ENCODE measurements at places on chromosomes 5 and 9.

DNA sequence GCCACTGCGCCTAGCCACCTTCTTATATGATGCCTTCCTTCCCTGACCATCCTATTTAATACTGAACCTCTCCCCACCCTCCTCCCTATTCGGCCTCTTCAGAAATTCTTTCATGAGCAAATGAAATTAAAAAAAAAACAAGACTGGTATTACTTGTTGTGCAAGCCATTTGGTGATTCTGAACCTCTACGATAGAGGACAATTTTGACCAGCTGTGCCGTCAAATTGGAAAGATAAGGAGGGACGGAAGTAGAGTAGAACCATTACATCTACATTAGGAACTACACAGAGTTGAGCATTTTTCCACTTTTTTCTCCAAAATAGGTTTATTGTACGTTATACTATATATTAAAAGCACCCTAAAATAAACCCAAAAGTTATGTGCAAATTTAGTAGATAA is 2.9 kb downstream of the DHX29 start:
- DNase-seq, result no peak

GRCh38 chr9:109742776-109743348 is 37.1 kb upstream of the PALM2AKAP2 start:
- no peak for DNase-seq

GRCh38 chr9:94030318-94031179 is 53.7 kb upstream of the PTPDC1 start:
- peak; percentile 86 for DNase-seq

DNA sequence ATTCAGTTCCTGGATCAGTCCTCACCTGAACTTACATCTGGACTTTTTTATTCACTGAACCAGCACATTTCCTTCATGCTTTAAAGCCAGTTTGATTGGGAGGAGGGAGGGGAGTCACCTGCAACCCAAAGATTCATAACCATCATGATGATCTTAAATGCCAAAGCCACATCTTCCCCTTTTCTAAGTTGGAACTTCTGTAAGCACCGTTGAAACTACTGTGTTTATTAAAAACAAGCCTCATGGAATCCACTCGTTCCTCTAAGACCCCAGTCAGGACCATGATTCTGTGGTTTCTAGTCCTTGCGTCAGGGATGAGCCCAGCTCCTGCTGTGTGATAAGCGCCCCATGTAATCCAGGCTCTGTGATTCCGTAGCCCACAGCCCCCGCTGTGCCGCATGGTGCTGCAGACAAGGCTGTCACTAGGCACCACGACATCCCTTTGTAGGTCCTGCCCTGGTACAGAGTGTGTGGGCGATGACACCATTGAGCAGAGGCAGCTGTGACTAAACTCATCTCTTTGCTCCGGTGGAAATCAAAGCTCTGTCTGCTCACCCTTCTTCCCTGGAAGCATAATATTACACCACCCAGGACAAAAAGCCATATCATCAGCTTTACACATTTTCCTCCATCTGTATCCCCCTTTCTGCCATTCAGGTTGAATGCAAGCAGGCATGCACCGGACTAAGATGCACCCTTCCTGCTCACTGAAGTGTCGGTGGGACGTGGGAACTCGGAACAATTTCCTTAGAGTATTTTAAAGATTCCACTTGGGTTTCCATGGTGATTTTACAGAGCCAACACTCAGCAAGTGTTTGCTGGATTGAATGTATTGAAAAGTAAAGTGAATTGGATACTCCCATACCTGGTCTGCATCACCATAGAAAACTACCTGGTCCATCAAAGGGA is 132.0 kb upstream of the FSTL4 start:
- no peak for DNase-seq

DNA sequence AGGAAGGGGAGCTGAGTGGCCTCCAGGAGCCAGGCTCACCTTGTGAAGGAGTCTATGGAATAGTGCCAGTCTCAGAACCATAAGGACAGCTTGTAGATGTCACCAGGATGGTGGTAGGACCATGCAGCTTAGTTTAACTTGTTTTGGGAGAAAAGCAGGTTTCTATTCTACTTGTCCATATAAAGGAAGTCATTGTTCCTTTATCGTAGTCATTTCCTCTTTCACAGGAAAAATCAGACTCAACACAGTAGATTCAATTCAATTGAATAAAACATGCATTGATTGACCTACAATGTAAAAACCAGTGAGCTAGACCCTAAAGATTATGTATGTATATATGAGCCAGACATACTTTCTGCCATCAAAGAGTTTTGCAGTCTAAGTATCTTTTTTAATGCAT is 53.3 kb downstream of the MEGF10 start:
- no peak for DNase-seq

DNA sequence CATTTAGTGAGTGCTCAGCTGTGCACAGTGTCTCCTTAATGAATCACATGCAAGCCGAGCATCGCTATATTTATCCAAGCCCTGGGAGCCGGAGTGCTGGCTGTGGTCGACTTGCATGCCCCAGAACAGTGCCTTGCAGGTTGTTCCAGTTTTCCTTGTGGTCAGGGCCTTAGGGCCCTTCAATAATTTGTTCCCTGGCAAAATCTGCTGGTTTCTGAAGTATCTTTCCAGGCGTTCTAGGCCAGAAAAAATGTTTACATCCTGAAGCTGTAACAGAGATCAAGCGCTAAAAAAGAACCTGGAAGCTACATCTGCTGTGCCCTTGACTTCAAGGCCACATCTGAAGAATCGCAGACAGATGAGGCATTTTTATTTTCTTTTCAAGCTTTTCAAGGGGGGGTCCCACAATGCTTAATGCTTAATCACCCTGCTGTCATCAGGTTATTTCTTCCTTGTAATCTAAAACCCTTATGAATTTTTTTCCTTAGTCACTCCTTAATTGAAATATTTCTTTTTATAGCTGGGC is 105.8 kb downstream of the DOCK2 start:
- no peak for DNase-seq

- no peak for DNase-seq
Observed at GRCh38 chr9:112378328-112379176, 1.4 kb upstream of the HSDL2 start.

DNA sequence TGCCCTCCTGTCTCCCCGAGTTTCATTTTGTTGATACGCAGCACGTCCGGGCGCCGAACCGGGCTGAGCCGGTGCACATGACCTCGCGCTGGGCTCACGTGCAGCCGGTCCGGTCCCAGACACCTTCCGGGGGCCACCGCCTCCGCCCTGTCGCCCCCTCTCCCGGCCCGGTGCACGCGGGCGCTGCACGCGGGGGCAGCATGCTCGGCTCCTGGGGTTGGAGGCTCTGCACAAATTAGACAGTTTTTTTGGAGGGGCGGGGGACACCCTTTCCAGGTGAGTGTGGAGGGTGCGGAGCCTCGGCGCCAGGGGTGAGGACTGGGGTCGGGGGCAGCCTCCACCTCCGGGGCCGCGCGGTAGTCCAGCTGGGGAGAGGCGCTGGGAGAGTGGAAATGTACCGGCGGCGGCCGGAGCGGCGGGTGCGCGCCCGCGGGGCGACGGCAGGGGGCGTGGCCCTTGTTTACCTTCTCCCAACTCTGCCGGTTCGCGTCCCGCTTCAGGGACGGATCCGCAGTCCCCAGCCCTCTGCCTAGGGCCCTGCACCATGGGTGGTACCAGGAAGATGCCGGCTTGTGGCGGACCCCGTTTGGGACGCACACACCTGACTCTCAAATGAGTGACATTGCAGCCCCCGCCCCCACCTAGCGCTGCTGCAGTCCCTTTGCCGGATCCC is 1.1 kb downstream of the JADE2 start:
- no peak for DNase-seq

- no peak for DNase-seq
Observed at GRCh38 chr9:137825324-137825989, 52.1 kb upstream of the CACNA1B start.

- DNase-seq, result no peak
Observed at GRCh38 chr9:35481347-35481975, 8.4 kb upstream of the RUSC2 start.

GRCh38 chr9:13847270-13847669 is 466.7 kb downstream of the NFIB start:
- DNase-seq, result no peak

GRCh38 chr5:97002983-97003382 is 67.1 kb downstream of the LNPEP start:
- no peak for DNase-seq

GRCh38 chr5:126947146-126948010 is 83.0 kb downstream of the MARCHF3 start:
- DNase-seq, result no peak

DNA sequence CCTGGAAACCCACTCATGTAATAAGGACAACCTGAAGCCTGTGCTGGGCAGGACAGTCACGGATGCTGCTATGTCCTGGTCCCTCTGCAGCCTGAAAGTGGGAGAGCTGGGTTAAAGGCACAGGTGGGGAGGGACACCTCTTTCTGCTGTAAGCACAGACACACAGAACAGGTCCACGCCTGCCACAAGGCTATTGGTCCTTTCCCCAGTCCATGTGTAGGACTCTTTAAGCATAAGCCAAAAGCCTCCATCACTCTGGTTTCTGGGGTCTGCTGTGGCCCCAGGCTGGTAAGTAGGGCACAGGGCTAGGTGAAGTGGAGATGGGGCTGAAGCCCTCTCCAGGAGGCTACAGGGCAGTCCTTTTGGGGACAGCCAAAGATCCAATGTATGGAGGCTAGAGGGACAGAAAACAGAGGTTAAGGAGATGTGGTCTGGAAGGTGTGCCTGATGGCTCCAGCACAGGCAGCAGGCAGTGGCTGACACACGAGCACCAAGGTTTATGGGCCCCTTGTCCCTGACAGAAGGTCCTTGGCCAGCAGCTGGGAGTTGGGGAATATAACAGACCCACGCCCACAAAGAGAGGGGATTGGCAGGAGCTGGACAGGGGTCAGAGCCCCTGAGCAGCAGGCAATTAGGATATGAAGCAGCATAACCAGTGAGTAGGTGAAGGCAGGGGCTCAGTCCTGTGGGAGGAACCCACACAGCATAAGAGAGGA is 203.6 kb upstream of the MVB12B start:
- DNase-seq, result no peak

DNA sequence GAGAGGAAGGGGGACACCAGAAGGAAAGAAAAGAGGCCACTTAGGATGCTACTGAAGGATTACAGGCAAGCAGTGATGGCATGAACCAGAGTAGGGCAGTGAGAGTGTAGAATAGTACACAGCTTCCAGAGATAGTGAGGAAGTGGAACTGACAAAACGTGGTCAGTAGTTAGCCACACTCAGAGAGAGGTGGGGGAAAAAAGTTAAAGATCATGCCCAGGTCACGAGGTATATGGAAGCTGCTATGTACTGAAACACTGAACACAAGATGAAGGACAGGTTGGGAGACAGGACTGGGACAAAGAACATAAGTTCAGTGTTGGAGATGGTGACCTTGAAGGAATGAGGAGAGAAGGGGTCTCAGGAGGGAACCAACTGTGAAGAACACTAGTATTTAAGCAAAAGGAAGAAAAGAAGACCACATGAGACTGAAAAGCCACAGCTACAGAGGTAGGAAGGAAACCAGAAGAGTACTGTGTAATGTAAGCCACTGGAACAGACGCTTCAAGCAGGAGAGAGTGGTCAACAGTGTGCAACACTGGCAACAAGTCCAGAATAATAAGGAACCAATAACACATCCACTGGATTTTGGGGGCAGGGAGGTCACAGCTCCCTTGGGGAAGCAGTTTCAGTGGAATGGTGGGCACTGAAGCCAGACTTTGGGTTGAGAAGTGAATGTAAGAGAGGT is 45.5 kb downstream of the ELL2 start:
- DNase-seq, result no peak

DNA sequence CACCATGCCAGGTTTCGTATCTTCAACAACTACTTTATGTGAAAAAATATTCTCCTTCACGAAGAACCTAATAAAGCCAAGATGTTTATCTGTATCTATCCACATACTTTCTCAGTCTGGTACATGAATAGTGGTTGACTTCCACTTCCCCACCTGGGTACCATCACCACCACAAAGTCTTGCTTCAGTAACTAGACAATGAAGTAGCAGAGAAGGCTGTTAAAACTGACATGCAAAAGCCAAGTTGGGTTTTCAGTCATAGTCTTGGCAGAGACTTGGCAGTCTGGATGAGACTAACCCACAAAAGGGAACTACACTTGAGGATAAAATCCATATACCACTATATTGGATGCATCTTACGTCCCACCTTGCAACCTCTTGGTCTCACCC is 5.0 kb downstream of the P4HA2 start:
- DNase-seq, result no peak

DNA sequence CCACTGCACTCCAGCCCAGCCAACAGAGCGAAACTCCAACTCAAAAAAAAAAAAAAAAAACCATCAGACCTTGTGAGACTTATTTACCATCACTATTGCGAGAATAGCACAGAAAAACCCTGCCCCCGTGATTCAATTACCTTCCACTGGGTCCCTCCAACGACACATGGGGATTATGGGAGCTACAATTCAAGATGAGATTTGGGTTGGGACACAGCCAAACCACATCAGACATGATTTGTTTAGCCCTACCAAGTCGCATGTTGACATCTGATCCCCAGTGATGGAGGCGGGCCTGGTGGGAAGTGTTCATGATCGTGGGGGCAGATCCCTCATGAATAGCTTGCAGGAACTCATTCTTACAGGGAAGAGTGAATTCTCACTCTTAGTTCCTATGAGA is 26.6 kb downstream of the MYO10 start:
- DNase-seq, result no peak

DNA sequence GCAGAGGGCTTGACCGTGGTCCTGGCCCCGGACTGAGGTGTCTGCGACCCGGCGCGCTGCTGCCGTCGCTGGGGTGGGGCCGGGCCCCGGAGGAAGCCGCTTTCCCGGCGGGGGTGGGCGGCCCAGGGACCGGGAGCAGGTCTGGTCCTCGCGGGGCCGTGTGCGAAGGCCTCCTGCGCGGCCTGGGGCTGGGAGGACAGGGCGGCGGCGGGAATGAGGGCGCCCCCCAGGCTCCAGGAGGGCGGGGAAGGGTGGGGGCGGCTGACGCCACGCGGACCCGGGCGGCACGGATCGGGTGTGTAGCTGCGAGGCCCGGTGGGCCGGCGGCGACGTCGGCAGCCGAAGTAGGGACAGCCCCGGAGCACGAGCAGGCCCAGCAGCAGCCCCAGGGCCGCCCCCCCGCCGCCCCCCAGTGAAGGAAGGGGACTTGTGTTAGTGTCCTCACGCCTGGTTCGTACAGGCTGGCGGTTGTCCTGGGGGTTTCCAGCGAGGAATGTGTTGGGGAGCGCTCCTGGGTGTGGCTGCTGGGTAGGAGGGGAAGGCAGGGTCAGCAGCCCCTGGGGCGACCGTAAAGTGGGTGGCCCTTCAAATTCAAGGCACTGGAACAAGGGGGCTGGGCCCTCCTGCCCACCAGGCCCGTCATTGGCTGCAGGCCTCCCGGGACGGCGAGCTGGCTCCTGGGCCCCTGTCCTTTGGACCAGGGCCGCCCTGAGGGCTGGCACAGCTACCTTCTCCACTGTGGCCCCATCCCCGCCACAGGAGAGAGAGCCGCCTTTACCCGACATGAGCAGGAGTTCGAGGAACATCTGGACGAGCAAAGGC is 597 bp upstream of the TMEM250 start:
- no peak for DNase-seq

DNA sequence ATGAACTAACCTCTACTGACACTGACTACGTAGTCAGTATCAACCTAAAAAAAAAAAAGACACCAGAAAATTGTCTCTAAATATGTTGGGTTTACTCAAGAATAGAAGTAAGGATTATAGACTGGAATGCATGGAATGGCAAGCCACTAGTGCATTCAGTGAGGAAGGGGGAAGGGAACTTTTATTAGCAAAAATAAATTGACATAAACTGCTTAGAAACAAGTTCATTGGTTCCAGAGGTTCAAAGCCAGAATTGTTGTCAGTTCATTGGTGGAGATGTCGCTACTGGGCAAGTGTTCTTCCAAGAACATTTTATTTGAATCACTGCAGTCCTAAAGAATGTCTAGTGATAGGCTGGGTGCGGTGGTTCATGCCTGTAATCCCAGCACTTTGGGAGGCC is 26.1 kb upstream of the AOPEP start:
- no peak for DNase-seq

GRCh38 chr9:135525241-135526088 is 4.2 kb downstream of the LCN1 start:
- DNase-seq, result no peak
